ENCODE measurements at places on chromosomes 6 and 20.

DNA sequence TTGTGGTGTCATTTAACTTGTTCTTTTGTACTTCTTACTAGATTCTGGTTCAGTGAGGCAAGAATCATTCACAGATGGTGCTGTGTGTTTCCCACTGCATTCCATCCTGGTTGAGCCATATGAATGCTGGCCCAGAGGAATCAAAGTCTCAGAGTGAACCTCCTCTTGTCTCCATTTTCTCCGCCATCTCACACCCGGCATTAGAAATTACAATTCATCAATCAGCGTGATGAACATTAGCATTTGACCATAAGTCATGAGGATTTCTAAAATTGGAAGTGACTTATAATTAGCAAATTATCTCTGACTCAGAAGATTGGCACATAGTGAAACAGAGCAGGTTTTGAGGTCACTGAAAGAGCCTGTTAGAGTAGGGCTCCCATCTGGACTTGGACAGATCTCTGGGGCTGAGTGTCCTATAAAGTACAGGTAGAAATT, 25.2 kb downstream of the TNFAIP3 start:
- no peak for DNase-seq

DNA sequence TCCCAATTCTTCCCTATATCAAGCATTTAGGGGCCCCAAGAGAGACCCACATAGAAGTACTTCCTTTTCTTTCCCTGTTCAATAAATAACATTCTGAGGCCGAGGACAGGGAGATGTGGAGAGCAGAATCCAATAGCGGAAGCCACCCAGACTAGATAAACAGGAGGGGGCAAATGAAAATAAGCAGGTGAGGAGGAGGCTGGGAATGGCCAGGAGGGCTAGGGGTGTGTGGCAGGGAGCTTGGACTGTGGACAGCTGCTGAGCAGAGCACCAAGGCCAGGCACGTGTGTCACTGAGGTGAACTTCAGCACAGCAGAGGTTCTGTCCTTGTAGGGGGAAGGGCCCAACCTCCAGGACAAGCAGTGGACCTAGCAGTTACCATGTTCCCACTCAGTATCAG, 339.2 kb downstream of the FOXA2 start:
- no peak for DNase-seq

DNA sequence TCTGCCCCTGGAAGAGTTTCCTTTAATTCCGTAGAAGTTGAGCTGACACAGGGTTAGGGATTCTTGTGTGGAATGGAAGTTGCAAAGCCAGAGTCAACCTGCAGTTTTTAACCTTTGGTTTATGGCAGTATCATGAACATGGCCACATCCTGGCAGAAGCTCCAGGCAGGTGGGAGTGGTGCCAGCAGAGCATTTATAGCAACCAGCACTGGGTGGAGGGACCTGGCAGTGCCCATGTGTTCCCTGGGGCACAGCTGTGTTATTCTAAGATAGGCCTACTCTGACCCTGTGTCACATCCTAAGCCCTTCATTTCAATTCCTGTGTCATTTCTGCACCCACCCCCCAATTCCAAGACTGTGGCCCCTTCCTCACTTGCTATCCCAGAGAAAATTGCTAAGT, 26.1 kb upstream of the ZNF831 start:
- DNase-seq: no peak

- DNase-seq: no peak
Measured at GRCh38 chr6:105844275-105844883, 241.8 kb upstream of the PRDM1 start.

DNA sequence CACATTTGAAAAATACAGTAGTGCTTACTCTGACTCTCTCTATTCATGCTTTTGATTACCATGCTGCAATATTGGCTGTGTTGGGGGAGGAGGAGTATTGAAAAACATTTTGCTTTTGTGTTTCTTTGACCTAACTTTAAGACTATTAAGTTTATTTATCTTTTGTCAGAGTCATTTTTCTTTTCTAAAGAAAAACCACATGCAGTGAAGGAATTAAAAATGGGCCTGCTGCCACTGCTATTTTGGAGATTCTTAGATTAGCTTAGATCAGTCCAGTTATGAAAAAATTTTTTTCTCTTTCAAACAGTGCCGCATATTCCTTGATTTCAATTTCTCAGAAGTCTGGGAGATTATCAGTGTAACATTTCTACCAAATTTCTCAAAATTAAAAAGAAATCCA, 36.1 kb downstream of the BCKDHB start:
- DNase-seq: no peak

GRCh38 chr6:13724182-13724581, 12.5 kb upstream of the RANBP9 start:
- no peak for DNase-seq

GRCh38 chr20:51389543-51390264, 152.8 kb downstream of the NFATC2 start:
- DNase-seq: no peak

GRCh38 chr6:169188475-169188874, 65.2 kb downstream of the THBS2 start:
- DNase-seq: no peak

GRCh38 chr6:140174524-140174923, 800.1 kb upstream of the CITED2 start:
- DNase-seq: no peak

DNA sequence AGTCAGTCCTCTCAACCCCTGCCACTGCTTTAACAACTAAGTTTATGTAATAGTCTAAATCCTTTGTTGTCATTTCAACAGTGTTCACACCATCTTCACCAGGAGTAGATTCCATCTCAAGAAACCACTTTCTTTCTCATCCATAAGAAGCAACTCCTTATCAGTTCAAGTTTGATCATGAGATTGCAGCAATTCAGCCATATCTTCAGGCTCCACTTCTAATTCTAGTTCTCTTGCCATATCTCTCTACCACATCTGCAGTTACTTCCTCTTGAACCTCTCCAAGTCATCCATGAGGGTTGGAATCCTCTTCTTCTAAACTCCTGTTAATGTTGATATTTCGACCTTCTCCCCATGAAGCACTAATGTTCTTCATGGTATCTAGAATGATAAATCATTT, 57.9 kb upstream of the FOXO3 start:
- DNase-seq: no peak

- no peak for DNase-seq
Measured at GRCh38 chr20:44022464-44022863, 107.8 kb downstream of the TOX2 start.

DNA sequence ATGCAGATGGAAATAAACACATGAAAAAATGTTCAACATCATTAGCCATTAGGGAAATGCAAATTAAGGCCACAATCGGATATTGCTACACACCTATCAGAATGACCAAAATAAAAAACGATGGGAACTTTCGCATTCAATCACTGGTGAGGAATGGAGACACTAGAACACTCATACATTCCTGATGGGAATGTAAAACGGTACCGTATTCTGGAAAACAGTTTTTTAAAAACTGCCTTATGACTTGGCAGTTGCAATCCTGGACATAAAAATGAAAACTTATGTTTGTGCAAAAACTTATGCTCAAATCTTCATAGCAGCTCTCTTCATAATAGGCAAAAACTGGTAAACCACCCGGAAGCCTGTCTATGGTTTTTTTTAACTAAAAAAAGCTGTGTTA, 146.0 kb downstream of the CEBPB start:
- no peak for DNase-seq

- no peak for DNase-seq
Measured at GRCh38 chr20:22776369-22776768, 192.0 kb upstream of the FOXA2 start.

Measured in NT2/D1 (cell line).